ENCODE measurements at places on chromosomes 6 and 20.

GRCh38 chr6:138618168-138618567 lies 118.9 kb upstream of the NHSL1 start:
- DNase-seq, result no peak
- H3K36me3 ChIP-seq, result no peaks in the 10 kb centered on the region
- no peaks in the 10 kb centered on the region for H3K4me1 ChIP-seq
- H3K4me3 ChIP-seq, result no peak overlapping the region
- H3K27me3 ChIP-seq, result no peaks in the 10 kb centered on the region
- H3K27ac ChIP-seq, result no peak overlapping the region

GRCh38 chr6:117463762-117464665 lies 18.5 kb upstream of the DCBLD1 start:
- H3K4me1 ChIP-seq, result no peaks in the 10 kb centered on the region
- H3K36me3 ChIP-seq, result no peaks in the 10 kb centered on the region
- H3K27me3 ChIP-seq, result no peaks in the 10 kb centered on the region
- H3K4me3 ChIP-seq, result no peak overlapping the region
- no peak for DNase-seq

DNA sequence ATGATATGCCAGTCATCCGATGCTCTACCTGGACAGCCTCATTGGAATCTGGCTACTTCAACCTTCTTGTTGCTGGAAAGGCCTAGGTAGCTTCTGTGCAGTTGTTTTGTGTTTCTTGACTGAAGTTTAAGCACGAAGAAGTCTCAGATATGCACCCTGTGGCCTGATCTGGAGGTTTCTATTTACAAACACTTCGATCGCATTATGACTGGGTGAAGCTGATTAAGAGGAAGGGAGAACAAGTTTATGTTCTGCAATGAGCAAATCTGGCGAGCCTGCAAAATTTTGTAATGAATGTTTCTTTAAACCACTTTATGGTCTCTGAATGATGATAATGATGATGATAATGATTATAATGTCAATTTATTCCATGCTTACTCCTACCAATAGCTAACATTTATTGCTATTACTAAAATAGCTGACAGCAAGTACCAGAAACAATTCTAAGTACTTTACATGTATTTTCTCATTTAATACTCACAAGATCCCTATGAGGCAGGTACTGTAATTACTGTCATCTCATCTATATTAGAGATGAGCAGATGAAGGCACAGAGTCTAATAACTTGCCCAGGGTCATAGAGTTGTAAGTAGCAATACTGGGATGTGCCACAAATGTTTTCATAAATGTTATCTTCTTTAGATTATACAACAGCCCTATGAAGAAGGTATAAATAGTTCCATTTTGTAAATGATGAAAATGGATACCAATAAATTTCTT lies 126.1 kb upstream of the UST start:
- no peak for DNase-seq
- no peaks in the 10 kb centered on the region for H3K27me3 ChIP-seq
- no peak overlapping the region for H3K4me3 ChIP-seq
- H3K27ac ChIP-seq, result no peak overlapping the region
- no peaks in the 10 kb centered on the region for H3K4me1 ChIP-seq

GRCh38 chr20:63574156-63574828 lies at the start of gene HELZ2:
HELZ2 (minus strand) TSS chr20:63574239; CDS start chr20:63572385, 1,854 bp downstream.
- peak within 1 kb of the TSS; percentile 91 for H3K27ac ChIP-seq
- no peaks in the 10 kb centered on the region for H3K27me3 ChIP-seq
- no peaks in the 10 kb centered on the region for H3K4me1 ChIP-seq
- H3K4me3 ChIP-seq, result peak within 1 kb of the TSS; percentile 95
- peaks cover 9% of the 10 kb centered on the region for H3K36me3 ChIP-seq
- DNase-seq, result peak; percentile 79

DNA sequence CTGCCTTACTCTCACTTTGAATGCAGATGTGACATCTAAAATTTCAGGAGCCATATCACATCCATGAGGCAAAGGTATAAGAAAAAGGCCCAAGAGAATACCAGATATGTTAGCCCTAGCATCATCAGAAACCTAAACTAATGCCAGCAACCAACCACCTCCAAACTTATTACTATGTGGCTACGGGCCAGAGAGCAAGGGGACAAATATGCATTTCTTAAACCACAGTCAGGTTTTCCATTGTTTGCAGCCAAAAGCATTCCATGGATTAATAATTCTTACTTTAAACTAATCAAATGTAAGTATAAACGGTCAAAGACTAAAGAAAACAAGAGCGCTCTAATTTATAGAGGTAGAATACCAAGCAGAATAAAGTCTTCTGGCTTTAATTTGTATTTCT lies 84.7 kb downstream of the TASP1 start:
- DNase-seq, result no peak
- H3K4me3 ChIP-seq, result no peak overlapping the region
- no peaks in the 10 kb centered on the region for H3K27me3 ChIP-seq
- H3K27ac ChIP-seq, result no peak overlapping the region
- no peaks in the 10 kb centered on the region for H3K36me3 ChIP-seq

DNA sequence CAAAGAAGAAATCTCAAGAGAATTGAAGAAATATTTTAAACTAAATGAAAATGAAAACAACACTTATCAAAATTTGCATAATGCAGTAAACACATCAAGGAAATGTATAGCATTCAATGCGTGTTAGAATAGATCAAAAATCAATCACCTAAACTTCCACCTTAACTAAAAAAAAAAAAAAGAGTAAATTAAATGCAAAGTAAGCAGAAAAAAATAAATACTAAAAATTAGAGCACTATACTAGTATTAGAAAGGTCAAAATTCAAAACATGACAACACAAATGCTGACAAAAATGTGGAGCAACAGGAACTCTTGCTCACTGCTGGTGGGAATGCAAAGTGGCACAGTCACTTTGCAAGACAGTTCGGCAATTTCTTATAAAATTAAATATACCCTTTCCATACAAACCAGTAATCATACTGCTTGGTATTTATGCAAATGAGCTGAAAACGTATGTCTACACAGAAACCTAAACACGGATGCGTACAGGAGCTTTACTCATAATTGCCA lies 103.8 kb downstream of the KIF16B start:
- no peaks in the 10 kb centered on the region for H3K27me3 ChIP-seq
- no peaks in the 10 kb centered on the region for H3K36me3 ChIP-seq
- peaks cover 3% of the 10 kb centered on the region for H3K4me1 ChIP-seq
- no peak overlapping the region for H3K4me3 ChIP-seq

GRCh38 chr6:7201732-7202541 lies 94.2 kb downstream of the RREB1 start:
- H3K27ac ChIP-seq, result peak overlapping the region; percentile 29
- no peak overlapping the region for H3K4me3 ChIP-seq
- DNase-seq, result no peak
- no peaks in the 10 kb centered on the region for H3K4me1 ChIP-seq
- no peaks in the 10 kb centered on the region for H3K27me3 ChIP-seq

DNA sequence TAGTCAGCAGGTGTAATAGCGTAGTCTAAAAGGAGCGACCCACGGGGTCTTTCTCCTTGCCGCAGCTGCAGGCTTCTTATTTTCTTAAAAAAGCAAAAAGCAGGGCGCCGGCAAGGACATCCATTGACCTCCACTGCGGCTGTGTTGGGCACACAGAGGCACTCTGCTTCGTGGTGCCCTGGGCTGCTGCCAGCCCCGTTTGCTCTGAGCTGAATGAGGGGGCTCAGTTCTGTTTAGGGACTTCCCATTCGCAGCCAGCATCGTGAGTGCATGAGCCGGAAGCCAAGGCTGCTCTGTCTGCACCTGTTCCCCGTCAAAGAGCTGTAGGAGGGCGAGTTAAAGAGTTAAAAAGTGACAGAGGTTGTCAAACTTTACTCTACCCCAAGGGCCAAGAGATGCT lies 1.7 kb upstream of the SLC22A2 start:
- H3K27me3 ChIP-seq, result no peaks in the 10 kb centered on the region
- no peaks in the 10 kb centered on the region for H3K4me1 ChIP-seq
- no peak overlapping the region for H3K27ac ChIP-seq
- no peaks in the 10 kb centered on the region for H3K36me3 ChIP-seq
- DNase-seq, result no peak
- no peak overlapping the region for H3K4me3 ChIP-seq

DNA sequence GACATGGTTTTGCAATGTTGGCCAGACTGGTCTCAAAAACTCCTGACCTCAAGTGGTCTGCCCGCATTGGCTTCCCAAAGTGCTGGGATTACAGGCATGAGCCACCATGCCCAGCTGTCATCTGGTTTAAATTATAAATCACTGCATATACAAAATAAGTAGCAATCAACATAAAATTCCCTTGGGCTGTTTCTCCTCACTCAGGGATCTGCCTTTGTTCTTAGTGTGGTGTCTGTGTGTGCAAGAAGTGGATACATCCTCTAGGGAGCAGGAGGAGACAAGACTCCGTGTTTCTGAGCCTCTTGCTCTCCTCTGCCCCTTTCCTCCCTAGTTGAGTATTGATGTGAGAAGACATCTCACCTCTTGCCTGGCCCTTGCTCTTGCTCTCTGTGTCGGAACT lies 65.2 kb upstream of the ADGRF4 start:
- H3K4me1 ChIP-seq, result no peaks in the 10 kb centered on the region
- no peak overlapping the region for H3K4me3 ChIP-seq
- no peaks in the 10 kb centered on the region for H3K36me3 ChIP-seq
- no peak for DNase-seq
- H3K27me3 ChIP-seq, result no peaks in the 10 kb centered on the region

- no peak overlapping the region for H3K27ac ChIP-seq
- no peaks in the 10 kb centered on the region for H3K4me1 ChIP-seq
- H3K27me3 ChIP-seq, result no peaks in the 10 kb centered on the region
- no peak overlapping the region for H3K4me3 ChIP-seq
Observed at GRCh38 chr6:6622501-6622900, 34.0 kb downstream of the LY86 start.

DNA sequence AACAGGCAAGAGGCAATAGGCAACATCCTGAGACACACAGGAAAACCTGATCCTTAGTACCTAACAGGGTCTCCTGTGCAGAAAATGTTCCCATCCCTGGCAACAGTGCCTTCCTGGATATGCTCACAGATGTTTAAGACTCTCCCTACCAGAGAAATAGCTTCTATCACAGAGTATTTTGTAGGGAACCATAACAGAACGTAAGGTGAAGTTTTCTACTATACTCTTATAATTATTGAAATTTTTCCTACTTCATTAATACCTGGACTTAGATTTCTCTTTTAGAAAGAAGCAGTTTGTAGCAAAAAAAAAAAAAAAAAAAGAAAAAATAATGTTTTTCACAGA lies 33.5 kb upstream of the LGSN start:
- no peak for DNase-seq
- no peak overlapping the region for H3K27ac ChIP-seq
- H3K36me3 ChIP-seq, result no peaks in the 10 kb centered on the region
- no peaks in the 10 kb centered on the region for H3K4me1 ChIP-seq
- no peaks in the 10 kb centered on the region for H3K27me3 ChIP-seq
- H3K4me3 ChIP-seq, result no peak overlapping the region

DNA sequence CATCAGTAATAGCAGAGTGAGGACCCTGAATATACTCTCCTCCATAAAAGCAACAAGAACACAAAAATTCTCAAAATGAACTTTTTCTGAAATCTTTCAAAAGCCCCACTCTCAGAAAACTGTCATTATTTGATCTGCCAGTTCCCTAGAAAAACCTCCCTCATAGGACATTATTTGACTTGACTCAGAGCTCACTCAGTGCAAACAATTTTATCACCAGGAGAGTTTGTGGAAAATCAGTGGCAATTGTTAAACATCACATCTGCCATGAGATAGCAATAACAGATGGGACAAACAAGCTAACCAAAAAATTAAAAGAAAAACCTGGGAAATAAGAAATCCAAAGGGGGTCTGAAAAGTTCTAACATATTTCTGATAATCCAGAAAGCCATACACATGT lies 100.0 kb downstream of the ATG5 start:
- H3K36me3 ChIP-seq, result no peaks in the 10 kb centered on the region
- no peaks in the 10 kb centered on the region for H3K4me1 ChIP-seq
- H3K27ac ChIP-seq, result no peak overlapping the region
- H3K4me3 ChIP-seq, result no peak overlapping the region
- H3K27me3 ChIP-seq, result no peaks in the 10 kb centered on the region

DNA sequence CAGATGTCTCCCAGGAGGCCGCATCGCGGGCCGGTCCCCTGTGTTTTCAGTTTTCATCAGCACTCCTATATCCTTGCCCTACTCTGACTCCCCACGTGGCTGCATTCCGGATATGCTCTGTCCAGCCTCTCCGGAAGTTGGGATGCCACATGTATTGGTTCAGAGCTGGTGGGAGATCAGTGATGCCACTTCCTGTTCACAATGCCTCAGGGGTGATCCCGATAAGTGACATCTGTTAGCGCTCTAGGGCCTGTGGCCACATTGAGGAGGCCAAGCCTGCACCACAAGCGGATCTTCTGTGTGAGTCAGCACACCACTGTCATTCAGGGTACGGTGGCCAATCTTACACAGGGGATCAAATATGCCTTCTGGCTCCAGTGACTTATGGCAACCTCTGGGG lies 57.8 kb downstream of the PPP1R3G start:
- DNase-seq, result no peak
- no peak overlapping the region for H3K4me3 ChIP-seq
- H3K4me1 ChIP-seq, result no peaks in the 10 kb centered on the region
- H3K27ac ChIP-seq, result no peak overlapping the region
- no peaks in the 10 kb centered on the region for H3K36me3 ChIP-seq

DNA sequence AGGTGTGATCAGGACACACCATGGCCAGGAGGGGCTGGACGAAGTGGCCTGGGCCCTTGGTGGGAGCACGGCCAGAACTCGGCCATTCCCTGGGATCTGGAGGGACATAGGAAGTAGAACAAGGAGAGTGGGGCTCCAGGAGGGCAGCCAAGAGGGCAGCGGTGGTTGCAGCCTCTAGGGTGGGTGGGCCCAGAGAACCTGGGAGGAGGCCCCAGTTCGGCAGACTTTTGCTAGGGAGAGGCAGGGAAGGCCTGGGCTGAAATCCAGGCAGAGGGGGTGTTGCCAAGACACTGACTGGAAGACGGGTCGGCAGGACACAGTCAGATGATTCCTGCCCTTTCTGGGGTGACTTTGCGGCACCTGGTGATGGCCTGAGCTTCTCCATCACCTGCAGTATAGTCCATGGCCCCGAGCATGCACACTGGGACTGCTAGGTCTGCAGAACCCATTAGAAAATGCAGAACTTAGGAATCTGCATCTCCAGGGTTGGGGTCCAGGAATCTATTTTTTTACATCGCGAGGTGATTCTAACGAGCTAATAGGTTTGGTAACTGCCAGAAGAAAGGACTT lies 224.8 kb downstream of the SYNDIG1 start:
- no peaks in the 10 kb centered on the region for H3K4me1 ChIP-seq
- H3K27me3 ChIP-seq, result no peaks in the 10 kb centered on the region
- peak; percentile 56 for DNase-seq

- H3K36me3 ChIP-seq, result peaks cover 15% of the 10 kb centered on the region
- H3K27me3 ChIP-seq, result no peaks in the 10 kb centered on the region
- no peak overlapping the region for H3K4me3 ChIP-seq
- no peak for DNase-seq
- H3K4me1 ChIP-seq, result no peaks in the 10 kb centered on the region
Observed at GRCh38 chr6:98904096-98904495, 43.6 kb downstream of the FBXL4 start.

GRCh38 chr6:6676910-6677441 lies 88.5 kb downstream of the LY86 start:
- H3K36me3 ChIP-seq, result no peaks in the 10 kb centered on the region
- DNase-seq, result peak; percentile 90
- H3K27ac ChIP-seq, result peak overlapping the region; percentile 16
- no peaks in the 10 kb centered on the region for H3K4me1 ChIP-seq

- H3K36me3 ChIP-seq, result no peaks in the 10 kb centered on the region
- no peak overlapping the region for H3K4me3 ChIP-seq
- no peak for DNase-seq
- no peaks in the 10 kb centered on the region for H3K4me1 ChIP-seq
- no peaks in the 10 kb centered on the region for H3K27me3 ChIP-seq
Observed at GRCh38 chr6:41655646-41656001, 17.4 kb downstream of the MDFI start.

- H3K36me3 ChIP-seq, result peaks cover 9% of the 10 kb centered on the region
- no peaks in the 10 kb centered on the region for H3K4me1 ChIP-seq
- H3K27ac ChIP-seq, result no peak overlapping the region
- H3K4me3 ChIP-seq, result no peak overlapping the region
Observed at GRCh38 chr6:63685446-63686379, 50.1 kb downstream of the PHF3 start.

Data from right atrium auricular region (tissue), 2 donors.